T1000 (cell line): ENCODE measurements at places on chromosomes 2 and 18.
A peak's percentile ranks its signal among the peaks of the same experiment; 100 is the strongest.

GRCh38 chr2:9473308-9473984, 905 bp upstream of the IAH1 start:
- DNase-seq: no peak

GRCh38 chr2:124328397-124328796, 303.3 kb downstream of the CNTNAP5 start:
- no peak for DNase-seq

- no peak for DNase-seq
Observed at GRCh38 chr2:149737896-149738295, 150.3 kb upstream of the MMADHC start.

- DNase-seq: no peak
Observed at GRCh38 chr2:172438741-172439508, 11.5 kb downstream of the ITGA6 start.

GRCh38 chr2:42245396-42245795, 76.2 kb downstream of the EML4 start:
- DNase-seq: no peak

- DNase-seq: no peak
Observed at GRCh38 chr2:124039762-124040291, 14.7 kb downstream of the CNTNAP5 start.

DNA sequence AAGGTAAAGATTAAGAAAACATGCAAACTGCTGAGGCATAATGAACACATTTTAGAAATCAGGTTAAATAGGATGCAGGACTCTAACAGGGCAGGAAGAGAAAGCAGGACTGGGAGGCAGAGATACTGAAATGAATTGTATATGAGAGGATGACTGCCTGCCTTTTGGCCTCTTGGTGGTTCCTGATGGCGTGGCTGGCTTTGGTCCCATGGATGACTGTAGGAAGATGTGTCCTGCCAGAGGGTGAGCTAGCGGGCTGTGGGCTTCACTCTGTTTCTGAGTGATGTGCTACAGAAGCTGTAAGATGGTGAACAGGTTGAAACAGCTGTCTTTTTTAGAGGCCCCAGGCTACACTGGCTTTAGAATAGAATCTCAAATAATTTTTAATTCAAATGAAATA, 517.0 kb downstream of the SLC4A3 start:
- DNase-seq: no peak

DNA sequence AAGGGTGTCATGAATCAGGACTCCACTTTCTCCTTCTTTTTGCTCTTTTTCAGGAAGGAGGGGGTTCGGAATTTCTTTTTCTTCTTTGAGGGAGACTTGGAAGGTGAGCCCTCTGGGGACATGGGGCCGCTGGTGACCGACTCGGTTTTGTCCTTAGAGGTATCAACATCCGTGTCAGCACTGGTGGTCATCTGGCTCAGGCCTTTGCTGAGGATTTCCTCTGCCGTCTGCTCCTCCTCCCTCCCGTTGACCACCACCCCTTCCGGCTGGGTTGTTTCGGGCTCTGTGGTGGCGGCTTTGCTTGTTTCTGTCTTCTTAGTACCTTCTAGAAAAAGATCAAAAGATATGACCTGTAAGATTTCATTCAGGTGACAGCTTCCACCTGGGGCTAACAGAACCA, 104.6 kb downstream of the ADD2 start:
- no peak for DNase-seq

DNA sequence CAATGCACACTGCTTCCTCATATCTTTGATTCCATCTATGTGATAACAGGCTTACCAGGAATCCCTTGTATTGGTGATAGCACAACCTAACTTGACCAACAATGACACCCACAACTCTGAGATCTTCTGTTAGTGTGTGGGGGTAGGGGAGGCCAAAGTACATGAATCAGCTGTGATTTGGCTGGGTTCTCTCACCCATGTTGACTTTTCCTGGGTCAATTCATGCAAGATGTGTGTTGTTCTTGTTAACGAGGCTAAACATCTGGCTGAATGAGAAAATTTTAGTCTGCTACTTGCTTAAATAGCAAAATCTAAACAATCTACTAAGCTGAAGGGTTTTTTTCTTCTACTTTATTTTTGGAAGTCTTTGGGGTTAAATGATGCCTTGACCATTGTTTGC, 341.2 kb upstream of the SLC14A2 start:
- DNase-seq: no peak

GRCh38 chr2:139885921-139886498, 1105.8 kb upstream of the NXPH2 start:
- no peak for DNase-seq

DNA sequence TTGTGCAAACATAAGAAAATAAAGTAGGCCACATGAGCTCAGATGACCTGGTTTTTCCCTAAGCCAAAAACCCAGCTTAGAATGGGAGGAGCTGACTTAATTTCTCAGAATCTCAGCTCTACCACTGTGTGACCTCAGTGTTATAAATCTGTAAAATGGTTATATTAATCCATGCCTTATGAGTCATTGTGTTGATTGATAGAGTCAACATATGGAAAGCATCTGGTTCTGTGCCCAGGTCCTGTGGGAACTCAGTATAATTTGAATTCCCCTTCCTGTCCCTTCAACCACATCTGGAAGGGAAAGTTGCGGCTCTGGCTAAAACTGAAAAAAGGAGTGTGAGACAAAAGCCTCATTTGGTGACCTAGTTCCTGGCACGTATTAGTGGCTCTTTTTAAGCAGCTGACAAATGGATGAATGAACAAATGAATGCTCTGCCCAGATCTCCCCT, 25.7 kb downstream of the TMEM177 start:
- DNase-seq: no peak

DNA sequence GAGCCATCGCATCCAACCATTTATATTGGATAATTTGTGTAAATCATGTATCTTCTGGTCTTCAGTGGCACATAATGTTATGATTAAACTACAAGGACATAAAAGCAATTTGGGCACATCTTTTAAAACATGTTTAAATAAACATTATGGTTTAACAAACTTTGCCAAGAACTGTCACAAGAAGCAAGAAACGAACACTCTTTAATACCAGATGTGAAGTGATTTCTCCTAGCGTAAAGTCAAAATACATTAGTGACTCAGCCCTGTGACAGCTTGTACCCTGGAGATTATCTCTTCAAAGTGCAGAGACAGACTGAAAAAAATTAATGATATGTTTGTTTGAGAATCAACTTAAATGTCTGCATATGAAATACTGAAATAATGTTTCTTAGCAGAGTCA, 39.9 kb downstream of the DSEL start:
- no peak for DNase-seq

GRCh38 chr2:168731616-168732015, 70.8 kb upstream of the NOSTRIN start:
- DNase-seq: no peak

DNA sequence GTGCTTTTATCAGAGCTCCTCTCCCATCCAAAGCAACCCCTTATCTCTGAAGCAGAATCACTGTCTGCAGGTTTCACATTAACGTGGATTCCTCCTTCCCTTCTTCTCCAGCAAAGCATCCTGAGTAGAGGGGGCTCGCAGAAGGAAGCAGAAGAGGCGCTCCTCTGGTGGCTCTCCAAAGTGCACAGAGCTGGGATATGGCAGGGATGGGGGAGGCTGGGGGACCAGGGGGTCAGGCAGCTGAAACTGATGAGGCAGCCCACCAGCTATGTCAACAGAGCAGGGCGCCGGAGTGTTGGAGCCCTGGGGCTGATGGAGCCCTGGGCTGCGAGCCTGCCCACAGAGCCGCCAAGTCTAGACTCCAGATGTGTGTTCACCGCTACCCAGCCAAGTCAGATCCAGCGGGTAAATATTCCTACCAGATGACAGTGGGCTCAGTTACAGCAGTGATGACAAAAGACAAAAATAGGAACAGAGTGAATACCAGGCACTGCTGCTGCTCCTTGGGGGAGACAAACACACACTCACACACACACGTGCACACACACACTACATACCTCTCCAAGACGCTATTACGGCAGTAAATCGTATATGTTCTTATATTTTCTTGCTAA, 678.3 kb upstream of the ID2 start:
- peak; percentile 22 for DNase-seq

DNA sequence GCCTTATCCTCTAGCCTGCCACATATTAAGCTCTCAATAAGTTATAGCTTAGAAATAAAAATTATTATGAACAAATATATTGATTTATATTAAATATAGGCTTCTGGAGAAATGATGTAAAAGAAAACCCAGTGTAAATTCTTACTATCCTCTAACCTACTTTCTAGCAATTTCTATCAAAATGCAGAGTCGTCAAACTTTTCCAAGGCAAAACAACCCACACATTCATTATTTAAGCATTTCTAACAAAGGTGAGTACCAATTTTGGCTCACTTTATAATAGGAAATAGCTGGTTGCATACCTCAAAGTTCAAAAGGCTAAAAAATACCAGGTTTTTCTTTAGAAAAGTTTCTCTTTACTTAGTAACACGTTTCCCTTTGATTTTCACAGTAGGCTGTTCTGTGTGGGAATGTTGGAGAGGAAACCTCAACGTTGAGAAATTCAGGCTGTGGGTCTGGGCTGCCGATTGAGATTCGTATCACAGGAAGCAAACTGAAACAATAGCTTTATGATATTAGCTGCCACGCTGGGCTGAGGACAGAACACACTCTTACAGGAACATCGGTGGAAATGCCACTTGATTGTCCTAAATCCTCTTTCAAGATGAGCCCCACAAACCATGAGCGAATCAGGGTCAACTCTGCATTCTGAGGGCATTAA, 53.0 kb downstream of the EPAS1 start:
- no peak for DNase-seq

DNA sequence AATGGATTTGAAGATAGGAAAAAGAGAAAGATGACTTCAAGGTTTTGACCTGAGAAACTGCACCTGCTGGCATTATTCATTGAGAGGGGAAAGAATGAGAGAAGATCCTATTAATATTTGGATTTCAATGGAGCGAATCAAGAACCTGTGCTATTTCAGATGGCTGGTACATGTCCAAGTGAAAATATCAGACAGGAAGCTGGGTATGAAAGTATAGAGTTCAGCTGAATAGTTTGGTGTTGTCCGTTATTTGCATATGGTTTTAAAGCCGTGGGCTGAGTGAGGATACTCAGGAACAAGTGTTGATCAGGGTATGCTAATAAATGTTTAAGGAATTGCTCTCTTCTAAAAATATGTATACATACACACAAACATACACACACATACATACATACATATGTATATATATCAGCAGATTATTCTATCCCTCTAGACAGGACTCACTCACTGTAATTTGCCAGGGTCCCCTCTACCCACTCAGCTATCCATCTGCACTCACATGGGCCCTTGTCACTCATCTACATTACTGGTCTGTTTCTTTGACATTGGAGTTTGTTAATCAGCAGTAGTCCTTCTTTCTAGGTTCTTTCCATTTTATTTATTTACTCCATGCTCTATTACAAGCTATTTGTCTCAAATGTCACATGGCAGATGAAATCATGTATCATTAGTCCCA, 33.9 kb upstream of the IKZF2 start:
- no peak for DNase-seq

GRCh38 chr2:124755386-124755785, 730.3 kb downstream of the CNTNAP5 start:
- DNase-seq: peak; percentile 5

- DNase-seq: no peak
Observed at GRCh38 chr2:604854-605524, 72.2 kb downstream of the TMEM18 start.

DNA sequence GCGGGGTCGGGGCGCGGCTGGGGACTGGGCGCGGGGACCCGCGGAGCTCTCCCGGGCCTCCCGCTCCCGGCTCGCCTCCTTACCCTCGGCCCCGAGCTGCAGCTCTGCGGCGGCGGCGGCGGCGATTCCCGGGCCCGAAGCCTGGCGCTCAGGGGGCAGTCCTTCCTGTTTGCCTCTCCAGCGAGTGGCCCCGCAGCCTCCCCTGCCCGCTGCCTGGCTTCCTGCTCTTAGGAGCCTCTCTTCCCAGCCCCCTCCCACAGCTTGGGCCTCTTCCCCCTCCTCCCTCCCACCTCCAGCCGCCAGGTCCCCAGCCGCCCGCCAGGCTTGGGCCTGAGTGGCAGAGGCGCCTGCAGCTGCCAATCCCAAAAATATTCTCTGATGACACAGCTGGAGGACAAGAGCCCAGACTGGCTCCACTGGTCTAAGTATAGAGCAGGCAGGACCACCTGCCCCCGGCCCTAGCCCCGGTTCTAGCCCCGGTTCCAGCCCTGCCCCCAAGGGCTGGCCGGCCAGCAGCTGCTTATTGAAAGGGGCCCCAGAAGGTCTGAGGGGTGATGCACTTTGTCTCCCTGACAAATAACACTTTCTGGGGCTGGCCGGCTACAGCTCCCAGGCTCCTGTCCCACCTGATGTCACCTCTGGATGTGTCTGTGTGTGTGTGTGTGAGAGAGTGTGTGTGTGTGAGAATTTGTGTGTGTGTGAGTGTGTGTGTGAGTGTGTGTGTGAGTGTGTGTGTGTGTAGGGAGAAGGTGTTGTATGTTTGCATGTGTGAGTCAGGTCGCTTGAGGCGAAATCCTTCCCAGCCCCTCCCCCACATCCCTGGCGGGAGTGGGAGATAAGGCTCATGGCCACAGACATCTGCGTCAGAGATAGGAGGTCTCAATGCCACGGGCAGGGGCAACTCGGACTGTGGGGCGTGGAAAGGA, at the start of gene OBSL1:
TSS of gene OBSL1 (minus strand) at position 229 of the 926 bp plus-strand sequence. CDS start 307 bp downstream, outside the sequence.
- peak; percentile 19 for DNase-seq

DNA sequence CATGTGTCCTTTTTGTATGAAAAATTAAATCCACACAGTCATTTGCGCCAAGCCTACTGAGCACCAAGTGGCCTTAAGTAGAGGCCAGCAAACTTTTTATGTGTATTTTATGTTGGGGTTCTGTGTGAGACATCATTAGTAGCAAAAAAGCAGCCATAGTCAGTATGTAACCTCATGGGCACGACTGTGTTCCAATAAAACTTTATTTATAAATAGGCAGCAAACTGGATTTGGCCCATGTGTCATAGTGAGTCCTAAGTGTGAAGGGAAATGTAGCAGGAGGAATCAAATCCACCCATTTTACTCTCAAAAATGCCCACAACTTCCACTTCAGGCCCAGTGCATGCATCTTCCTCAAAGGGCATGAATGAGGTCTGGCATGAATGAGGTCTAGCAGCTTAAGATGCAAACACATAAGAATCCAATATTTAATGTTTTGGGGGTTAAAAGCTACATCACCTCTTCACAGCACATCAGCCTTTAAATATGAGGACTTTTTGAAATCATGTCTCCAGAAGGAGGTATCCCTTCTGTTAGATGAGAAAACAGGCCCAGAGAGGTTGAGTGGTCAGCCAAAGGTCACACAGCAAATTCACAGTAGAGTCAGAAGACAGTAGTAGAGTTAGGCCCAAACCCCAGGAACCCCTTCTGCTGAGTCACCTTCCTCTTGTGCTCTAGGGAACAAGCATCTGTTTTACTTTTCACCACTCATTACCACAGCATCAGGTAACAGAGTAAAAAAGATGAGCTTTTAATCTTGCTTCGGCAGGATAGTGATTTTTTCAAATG, 45.6 kb downstream of the MREG start:
- DNase-seq: no peak

GRCh38 chr2:160028431-160029269, 33.8 kb downstream of the PLA2R1 start:
- no peak for DNase-seq

DNA sequence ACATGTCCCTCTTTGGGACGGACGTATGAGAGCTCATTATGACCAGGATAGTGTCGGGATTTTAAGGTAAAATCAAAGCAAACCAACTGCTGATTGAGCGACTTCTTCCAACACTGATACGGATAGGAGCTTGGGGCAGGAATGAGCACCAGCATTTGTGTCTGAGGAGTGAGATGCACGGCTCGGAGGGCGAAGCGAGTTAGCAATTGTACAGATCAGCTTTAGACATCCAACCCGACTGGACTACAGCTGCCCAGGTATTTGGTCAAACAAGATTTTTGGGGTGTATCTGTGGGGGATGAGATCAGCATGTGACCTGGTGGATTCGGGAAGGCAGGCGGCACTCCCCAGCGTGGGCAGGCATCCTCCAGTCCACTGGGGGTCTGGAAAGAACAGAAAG, 76.1 kb downstream of the NDUFA10 start:
- DNase-seq: no peak
